NB4 (cell line): ENCODE measurements at places on chromosomes 5 and 9.

- no peak for DNase-seq
These were observed 640.4 kb upstream of the CDH10 start for GRCh38 chr5:25285136-25285535.

GRCh38 chr5:135631391-135631790 lies 52.6 kb upstream of the CXCL14 start:
- DNase-seq, result no peak

DNA sequence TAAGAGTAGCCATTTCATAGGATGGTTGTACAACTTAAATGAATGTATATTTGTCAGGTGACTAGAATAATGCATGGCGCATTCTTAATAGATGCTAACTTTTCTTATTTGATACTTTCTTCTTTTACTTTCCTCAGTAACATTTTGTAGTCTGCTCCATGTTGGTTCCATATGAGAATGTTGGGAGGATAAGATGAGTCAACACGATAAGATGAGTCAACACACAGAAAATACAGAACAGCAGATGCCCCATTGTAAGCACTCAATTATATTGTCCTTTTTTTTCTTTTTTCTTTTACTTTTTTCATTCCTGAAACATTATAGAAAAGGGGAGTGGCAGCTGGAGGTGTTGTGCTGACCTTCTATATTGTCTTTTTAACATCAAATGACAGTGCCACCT lies 92.3 kb upstream of the SPATA31C2 start:
- no peak for DNase-seq

DNA sequence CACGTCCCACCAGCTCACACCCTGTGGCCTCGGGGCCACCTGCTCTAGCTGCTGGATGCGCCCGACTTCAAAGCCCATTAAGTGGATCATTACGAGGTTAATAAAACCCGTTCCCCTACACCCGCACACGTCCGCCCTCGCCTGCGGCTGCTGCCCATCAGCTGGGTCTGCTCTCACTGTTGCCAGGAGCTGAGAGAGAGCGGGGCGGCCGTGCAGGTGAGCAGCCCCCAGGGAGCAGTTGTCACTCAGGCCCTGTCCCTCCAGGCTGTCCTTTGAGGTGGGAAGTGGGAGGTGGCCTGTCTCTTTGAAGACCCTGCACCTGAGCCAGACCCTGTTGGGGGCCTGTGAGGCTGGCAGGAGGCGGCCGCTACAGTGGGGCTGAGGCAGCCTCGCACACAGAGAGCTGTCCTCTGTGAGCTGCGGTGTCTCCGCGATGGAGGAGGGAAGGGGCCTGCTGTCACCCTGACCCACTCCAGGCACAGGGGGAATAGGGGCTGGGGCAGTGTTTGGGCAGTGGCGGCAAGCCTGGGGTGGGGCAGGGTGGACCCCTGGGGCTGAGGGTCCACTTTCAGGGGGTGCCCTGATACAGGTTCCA lies 12.8 kb upstream of the UNC5A start:
- no peak for DNase-seq

GRCh38 chr5:64566310-64566916 lies 60.6 kb downstream of the RGS7BP start:
- no peak for DNase-seq

GRCh38 chr9:124980431-124980830 lies 39.5 kb upstream of the GOLGA1 start:
- no peak for DNase-seq

- no peak for DNase-seq
These were observed 21.6 kb downstream of the OR1J1 start for GRCh38 chr9:122456123-122456522.

- DNase-seq, result peak; percentile 82
These were observed 960 bp downstream of the NR2F1 start for GRCh38 chr5:93583768-93584595.

DNA sequence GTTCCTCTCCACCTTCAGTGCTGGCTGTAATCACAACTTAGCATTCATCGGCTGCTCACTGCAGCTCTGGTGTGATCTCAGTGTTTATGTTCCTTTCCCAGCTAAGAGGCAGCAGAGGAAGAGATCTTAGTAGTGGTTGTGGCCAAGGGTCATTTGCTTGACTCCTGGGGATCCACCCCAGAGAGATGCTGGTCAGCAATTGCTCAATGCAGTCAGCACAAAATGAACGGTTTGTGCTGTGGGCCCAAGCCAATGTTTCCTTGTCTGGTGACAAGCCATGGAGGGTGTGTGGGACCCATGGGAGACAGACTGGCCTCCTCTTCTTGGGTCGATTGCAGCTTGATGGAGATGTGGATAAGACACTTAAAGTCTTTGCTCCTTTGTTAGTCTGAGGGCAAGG lies 16.1 kb upstream of the FRMD3 start:
- no peak for DNase-seq

GRCh38 chr9:138063785-138064184 lies 186.2 kb downstream of the CACNA1B start:
- DNase-seq, result no peak

DNA sequence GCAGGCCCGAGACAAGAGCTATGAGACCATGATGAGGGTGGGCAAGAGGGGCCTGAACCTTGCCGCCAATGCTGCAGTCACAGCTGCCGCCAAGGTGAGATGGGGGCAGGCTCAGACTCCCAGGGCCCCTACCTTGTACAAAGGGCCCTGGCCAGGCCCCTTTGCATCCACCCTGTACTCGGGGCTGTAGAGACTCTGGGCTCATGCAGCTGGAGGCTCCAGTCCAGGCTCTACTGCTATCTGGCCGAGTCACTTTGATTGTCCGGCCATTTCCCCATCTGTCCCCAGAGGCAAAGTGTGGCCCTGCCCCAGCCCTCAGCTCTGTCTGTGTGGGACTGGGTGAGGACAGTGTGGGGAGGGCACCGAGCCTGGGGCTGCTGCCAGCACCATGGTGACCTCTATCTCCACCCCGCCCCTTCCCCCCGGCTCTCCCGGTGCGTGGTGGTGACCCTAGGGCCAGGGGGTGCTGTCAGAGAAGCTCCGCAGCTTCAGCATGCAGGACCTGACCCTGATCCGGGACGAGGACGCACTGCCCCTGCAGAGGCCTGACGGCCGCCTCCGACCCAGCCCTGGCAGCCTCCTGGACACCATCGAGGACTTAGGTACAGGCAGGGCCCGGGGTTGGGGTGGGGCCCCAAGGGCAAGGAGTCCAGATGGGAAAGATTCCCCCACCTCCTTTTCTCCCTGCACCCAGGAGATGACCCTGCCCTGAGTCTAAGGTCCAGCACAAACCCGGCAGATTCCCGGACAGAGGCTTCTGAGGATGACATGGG lies 6.1 kb downstream of the REEP2 start:
- DNase-seq, result no peak

GRCh38 chr5:95241-95980 lies 3.4 kb downstream of the PLEKHG4B start:
- DNase-seq, result no peak

DNA sequence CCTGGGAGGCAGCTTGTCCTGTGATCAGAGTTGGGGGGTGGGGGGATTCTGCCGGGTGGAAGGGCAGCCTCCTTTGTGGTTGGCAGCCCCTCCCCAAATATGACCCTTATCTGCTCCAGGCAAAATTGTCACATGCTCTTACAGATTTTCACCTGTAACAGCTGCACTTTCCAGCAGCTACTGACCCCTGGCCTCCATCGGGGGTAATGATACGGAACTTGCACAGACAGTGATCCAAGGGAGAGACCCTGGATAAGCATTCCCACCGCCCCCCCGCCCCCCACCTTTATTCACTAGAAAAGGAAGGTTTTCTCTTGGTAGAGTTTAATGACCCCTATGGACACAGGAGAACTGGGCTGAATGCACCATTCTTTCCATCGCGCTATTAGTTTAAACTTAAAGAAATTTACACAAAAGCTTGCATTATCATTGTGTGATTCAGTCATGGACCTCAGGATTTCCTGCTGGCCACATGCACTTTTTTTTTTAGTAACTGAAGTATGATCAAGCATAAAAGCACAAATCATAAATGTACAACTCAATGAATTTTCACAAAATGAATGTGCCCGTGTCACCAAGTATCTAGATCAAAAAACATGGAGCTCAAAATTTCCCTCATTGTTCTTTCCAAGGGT lies 10.7 kb upstream of the ZBTB34 start:
- no peak for DNase-seq

DNA sequence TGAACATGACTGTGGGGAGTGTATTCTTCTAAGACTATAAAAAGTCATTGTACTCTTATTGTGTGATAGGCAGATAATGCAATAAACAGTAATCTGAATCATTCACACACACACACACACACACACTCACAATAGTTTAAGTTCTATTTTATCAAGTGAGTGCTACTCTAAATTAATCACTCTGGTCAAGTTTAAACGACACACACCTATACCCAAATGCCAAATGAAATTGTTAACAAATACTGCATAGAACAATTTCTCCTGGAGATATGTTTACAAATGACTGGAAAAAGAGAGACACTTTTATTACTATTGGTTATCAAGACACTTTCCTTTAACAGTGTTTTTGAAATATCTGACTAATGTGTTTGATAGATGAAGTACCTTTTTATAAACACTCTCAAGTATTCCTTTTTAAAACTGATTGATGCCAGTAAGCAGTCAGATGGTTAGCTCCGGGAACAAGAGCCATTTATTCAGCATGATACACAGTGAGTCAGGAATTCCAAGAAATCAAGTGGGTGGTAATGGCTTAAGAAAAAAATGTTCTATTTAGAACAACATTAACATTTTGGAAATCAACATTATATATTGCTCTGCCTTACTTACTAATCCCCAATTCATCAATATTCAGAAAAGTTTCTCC lies 521.6 kb upstream of the ST8SIA4 start:
- no peak for DNase-seq

- DNase-seq, result no peak
These were observed 2.0 kb downstream of the ASPN start for GRCh38 chr9:92480291-92480771.

DNA sequence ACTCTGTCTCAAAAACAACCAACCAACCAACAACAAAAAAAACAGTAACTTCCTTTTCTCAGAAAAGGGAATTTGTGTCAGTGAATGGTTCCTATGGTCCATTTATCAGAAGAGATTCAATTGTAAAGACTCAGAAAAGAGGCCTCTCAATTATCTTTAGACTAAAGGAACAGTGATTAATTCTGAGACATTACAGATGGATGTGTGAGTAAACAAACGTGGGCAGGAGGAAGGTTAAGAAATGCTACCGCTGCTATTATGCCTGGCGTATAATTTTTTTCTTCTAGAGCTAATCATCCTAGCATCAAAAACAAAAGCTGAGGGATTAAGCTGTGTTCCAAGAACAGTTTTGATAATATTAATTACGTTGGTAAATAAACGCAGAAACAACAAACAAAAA lies 52.9 kb upstream of the JMY start:
- no peak for DNase-seq

- peak; percentile 37 for DNase-seq
These were observed 8.8 kb upstream of the IGFBPL1 start for GRCh38 chr9:38432922-38433510.

DNA sequence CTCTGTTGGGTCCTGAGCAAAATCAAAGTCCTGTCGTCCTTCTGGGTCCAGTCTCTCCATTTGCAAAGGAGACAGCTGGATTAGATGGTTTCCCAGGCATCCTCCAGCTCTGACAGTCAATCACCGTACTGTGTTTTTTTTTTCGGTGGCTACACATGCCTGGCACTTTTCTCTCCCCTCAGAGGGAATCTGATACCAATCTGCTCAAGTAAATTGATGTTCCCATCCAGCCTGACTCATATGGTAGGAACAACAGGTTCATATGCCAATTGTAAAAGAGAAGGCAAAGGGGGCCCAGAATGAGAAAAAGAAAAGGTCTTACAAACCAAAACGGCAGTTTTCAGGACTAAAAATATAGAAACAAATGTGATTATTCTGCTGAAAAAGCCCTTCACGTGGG lies 1.2 kb downstream of the FBXO10 start:
- no peak for DNase-seq

- DNase-seq, result no peak
These were observed 29.5 kb upstream of the TGFBR1 start for GRCh38 chr9:99075246-99075912.

DNA sequence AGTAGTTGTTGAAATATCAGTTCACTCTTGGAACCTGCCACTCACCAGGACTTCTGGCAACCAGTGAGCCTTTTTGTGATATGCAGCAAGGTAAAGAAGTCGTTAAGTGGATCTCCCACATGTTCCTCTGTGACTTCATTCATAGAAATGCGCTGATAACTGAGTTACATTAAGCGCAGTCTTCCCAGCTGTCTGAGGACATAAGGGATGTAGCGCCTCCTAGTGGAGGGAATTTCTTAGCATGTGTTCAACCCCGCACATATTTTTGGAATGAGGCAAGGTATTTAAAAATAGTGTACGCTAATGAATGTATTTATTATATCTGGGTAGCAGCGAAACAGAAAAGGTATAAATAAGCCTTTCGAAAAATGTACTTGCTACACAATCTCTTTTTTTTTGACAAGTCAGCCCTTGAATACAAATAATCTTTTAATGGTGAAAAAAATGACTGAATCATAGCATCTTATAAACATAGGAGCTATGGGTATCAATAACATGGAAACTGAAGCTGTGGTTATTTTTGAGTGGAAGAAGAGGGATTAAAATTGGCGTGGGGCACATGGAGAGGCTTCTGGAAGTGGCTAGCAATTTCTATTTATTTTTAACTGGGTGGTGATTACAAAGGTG lies 38.0 kb downstream of the PALM2AKAP2 start:
- DNase-seq, result peak; percentile 83

GRCh38 chr5:145280806-145281205 lies 554.3 kb downstream of the PRELID2 start:
- no peak for DNase-seq

- DNase-seq, result peak; percentile 0
These were observed 328.2 kb downstream of the TUSC1 start for GRCh38 chr9:25350011-25350410.

GRCh38 chr9:70811638-70812037 lies 309.8 kb downstream of the TRPM3 start:
- no peak for DNase-seq

DNA sequence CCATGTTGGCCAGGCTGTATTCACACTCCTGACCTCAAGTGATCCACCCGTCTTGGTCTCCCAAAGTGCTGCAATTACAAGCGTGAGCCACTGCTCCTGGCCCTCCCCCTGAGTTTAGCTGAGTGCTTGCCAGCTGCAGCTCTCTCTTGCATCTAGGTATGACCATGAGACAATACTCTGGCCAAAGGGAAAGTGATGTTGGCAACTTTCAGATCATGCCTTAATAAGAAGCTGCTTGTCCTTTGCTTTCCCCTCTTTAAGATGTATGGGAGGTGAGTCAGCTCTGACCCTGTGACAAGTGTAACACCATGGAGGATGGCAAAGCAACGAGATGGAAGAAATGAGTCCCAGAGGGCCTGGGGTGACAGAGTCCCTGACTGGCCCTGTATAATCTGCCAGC lies 18.7 kb upstream of the DCAF12 start:
- DNase-seq, result peak; percentile 32

GRCh38 chr5:151556806-151557205 lies 34.3 kb downstream of the FAT2 start:
- peak; percentile 41 for DNase-seq

GRCh38 chr5:101160002-101160401 lies 256.9 kb upstream of the ST8SIA4 start:
- DNase-seq, result no peak

GRCh38 chr9:133306242-133307204 lies 29.5 kb downstream of the SURF6 start:
- DNase-seq, result peak; percentile 46
